ENCODE measurements at places on chromosomes 3 and 15. TPM values are rescaled to one million over a fixed set of nuclear protein-coding genes. Genes with fewer than 3 reads are reported as not detected.
A peak's percentile ranks its signal among the peaks of the same experiment; 100 is the strongest.

- no peak for DNase-seq
Observed at GRCh38 chr3:111824351-111824750, 34.7 kb upstream of the PHLDB2 start.

DNA sequence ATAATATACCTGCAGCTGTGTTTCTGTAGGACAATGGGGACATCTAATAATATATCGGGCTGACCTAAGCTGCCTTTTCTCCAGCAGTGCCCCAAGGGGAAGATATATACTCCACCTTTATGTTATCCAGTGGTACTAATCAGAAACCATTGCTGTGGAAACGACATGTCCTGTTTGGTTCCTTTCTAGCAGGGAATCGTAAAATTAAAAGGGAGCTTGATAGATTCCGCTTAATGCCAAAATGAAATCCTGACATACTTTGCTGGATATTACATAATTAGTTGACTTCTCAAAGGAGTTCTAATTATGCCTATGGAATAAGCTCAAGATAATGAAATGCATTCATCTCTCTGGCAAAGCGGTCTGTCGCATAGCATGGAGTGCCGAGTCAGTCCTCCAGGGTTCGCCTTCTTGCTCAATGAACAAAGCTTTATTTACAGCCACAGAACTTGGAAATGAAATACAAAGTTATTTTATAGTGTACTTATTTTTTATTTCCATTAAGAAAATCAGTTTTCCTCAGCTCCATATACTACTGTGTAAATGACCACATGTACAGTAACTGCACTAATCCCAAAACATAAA is 262.8 kb downstream of the LRTM1 start:
- no peak for DNase-seq

GRCh38 chr15:61517776-61518175 is 288.7 kb upstream of the RORA start:
- no peak for DNase-seq

DNA sequence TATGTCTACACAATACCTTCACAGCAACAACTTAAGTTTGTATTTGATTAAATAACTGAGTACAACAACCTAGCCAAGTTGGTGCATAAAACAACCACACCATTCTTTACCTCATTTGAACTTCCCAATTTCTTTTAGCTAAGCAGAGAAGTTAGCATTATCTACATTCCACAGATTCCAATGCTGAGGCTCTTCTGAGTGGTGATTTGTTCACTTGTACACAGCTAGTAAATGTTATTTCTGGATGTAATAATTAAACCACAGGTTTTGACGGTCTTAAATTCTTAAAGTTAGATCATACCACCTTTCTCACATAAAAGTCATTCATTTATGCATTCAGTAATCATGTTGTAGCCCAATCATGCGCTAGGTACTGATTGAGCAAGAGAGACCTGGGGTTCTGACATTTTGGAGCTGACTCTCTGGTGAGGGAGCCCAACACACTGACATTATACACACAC is 102.5 kb downstream of the SST start:
- DNase-seq = no peak

DNA sequence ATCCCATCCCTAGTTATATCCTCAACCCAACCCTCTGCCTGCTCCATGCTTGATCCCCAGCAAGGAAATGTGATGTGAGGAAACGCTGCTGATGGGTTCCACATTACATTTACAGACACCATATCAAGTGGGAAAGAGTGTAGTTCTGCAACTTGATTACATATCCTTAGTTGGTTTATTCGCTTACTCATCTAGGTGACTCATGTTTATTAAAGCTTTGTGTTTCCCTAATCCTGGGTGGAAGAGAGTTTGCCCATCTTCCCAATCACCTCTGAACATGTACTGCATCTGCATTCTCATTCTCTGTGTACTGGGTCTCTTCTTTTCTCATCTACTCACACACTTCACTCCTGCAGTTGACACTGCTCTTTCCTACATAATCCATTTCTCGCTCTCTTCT is 91.7 kb upstream of the PDZRN3 start:
- no peak for DNase-seq

DNA sequence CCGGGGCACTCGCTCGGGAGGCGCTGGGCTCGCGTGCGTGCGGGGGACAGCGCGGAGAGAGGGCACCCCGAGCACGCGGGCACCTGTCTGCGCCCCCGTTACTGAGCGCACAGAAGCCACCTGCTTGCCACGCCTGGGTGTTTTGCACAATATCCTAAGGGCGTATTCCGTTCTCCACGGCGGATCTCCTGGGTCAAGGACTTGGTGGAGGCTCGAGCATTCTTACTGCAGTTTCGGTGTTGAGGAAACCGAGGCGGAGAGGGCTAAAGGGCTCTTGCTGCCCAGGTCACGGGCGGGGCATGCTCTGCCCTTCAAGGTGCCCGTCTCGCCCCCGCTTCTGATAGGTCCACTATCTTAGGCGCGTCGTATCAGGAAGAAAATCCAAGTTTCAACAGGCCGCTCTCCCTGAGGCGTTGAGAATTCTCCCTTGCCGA is 526 bp downstream of the GPD1L start:
- DNase-seq = peak; percentile 66

- no peak for DNase-seq
Observed at GRCh38 chr3:133899311-133899710, 3.6 kb upstream of the RAB6B start.

DNA sequence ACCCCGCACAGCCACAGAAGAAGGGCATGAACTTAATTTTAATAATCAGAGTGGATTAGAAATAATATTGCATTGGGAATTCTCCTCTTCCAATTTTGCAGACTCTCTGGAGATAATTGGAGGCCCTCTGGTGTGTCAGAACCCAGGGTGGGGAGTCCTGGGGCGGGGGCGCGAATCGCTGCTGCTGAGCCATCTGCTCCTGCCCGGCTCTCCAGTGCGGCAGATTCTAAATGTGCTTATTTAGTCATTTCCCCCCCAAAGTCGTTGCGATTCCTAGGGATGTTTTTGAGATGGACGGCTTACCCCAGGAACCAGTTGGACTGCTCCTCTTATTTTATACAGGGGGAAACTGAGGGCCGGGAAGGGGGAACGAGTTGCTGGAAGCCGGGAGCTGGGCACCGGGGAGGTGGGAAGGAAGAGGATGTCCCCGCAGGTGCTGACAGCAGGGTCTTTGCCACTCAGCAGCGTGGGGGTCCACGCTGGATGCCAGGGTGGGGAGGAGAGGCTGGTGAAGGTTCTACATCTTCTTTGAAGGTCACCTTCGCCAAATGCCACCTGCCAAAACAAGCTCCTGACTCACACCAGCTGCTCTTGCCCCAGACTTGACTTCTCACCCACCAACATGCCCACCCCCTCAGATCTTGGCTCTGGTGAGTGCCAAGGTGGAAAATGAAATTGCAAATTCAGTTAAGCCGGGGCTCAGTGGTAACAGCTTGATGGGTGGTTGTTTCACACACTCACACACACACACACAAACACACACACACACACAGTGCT is 91.3 kb upstream of the PRR23E start:
- no peak for DNase-seq

DNA sequence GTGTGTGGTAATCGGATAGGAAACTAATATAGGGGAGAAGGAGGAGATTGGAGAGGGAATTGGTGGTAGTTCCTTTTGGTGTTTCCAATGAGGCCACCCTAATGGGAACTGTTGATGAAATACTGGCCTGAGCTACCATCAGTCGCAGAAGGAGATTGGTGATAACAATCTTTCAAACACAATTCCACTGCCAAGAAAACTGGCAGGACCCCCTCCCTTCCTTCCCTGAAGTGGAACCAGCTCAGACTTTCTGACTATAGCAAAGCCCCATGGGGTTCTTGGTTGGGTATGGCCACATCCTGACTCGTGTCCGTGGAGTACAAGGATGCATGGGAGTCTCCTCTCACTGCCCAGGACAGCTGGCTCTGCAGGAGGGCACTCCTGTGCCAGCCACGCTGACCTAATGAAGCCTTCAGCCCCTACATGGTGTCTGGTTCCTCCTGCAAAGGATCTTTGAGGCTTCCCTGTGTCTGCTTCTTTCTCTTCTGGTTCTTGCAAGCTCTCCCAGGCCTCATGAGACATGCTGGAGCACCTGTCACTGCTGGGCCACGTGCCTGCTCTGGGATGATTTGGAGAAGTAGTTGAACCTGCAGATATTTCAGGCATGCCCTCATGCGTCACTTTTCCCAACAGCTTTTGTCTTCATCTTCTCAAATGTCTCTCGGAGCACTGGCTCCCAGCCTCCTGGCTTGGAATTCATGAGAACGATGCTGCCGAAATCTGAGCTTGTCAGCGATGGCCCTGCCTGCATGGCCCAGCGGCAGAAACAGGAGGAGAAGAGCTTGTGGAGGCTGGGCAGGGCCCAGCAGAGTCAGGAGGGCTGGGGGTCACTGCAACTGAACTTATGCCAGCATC is 90.0 kb upstream of the ADPGK start:
- peak; percentile 38 for DNase-seq

DNA sequence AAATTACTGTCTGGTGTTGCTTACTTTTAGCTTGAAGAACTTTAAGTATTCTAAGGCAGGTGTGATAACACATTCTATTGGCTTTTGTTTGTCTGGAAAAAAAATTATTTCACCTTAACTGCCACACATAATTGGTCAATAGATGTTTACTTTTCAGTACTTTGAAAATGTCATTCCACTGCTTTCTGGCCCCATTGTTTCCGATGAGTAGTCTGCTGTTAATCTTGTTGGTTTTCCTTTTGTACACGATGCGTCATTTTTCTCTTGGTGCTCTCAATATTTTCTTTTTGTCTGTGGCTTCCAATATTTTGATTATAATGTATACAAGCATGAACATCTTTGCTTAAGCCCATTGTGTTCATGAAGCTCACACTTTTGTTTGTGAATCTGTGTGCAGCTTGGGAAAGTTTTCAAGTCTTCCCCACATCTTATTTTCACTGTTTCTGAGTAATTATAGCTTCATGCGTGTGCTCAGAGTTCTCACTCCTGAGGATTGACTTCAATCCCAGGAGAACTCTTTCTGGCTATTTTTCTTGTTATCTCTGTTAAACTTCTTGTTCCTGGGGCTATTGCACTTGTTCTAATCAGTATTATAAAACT is 664.7 kb downstream of the IGSF11 start:
- DNase-seq = no peak

DNA sequence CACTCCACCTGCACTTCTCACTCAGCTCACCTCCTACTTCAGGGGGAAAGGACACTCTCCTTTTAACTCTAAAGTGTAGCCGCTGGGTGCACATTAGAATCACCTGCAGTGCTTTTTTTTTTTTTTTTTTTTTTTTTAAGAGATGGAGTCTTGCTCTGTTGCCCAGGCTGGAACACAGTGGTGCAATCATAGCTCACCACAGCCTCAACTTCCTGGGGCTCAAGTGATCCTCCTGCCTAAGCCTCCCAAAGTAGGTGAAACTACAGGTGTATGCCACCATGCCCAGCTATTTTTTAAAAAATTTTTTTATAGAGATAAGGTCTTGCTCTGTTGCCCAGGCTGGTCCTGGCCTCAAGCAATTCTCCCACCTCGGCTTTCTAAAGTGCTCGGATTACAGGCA is 20.8 kb downstream of the GRAMD2A start:
- no peak for DNase-seq

DNA sequence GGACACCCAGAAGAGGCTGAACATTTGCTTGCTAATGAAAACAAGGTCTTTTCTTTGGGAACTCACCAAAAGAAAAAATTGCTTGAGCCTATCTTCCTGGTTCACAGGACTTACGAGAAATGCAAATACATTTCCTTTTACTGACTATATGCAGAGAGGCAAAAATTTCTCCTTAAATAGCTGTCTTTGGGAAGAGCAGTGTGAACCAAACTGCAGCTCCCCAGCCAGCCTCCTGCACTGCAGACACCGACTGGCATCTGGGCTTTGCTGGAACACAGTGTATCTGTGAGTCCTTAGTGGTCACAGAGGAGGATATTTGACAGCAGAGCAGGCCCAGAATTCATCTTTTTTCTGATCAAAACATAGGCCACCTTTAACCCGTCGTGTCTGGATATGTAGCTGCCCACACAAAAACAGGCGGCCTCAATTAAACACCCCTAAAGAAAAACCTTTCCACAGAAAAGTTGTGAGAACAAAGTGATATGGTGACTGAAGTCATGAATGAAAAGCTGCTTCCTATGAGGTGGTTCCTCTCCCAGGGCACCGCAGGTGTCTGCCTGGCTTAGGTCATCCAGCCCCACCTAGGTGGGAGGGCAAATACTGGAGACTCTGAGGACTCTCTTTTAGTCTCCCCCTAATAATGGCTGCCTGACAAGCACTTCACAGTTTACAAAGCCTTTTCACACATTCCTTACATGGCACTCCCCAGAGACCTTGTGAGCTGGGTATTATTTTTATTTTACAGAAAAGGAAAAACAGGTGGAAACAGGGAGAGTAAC is 46.1 kb upstream of the TMEM158 start:
- DNase-seq = no peak

- no peak for DNase-seq
Observed at GRCh38 chr15:75360856-75361255, 7.6 kb downstream of the MAN2C1 start.

GRCh38 chr3:98215051-98215450 is 48.6 kb downstream of the OR5H15 start:
- no peak for DNase-seq

DNA sequence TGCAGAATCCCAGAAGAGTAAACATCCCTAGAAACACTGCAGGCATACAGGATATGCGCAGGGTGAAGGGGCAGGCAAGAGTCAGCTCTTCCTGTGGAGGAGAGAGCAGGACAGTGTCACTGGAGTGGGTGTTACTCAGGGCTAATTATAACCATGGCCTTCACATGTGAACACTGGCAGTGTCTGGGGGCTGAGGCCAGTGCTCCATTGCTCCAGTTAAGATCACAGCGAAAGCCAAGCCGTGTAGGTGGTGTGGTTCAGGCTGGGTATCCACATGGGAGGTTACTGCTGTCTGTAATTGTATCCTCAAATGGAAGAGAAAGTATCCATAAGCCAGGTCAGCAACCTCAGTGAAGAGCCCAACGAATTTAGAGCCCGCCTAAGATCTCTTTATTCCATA is 84.6 kb downstream of the MESD start:
- DNase-seq = no peak

- DNase-seq = no peak
Observed at GRCh38 chr15:61130950-61131942, 97.9 kb downstream of the RORA start.

DNA sequence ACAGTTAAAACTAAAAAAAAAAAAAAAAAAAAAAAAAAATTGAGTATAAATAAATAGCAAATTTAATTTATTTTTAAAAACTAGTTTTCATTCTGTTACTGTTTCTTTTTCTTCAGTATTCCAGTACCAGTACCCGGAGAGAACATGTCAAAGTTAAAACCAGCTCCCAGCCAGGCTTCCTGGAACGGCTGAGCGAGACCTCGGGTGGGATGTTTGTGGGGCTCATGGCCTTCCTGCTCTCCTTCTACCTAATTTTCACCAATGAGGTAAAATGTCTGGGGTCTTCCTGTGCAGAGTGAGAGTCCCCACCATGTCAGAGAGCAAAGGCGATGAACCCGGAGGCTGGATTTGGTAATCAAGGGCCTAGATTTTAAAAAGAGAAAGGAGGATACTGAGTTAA is 4.4 kb downstream of the TMEM43 start:
- DNase-seq = no peak

DNA sequence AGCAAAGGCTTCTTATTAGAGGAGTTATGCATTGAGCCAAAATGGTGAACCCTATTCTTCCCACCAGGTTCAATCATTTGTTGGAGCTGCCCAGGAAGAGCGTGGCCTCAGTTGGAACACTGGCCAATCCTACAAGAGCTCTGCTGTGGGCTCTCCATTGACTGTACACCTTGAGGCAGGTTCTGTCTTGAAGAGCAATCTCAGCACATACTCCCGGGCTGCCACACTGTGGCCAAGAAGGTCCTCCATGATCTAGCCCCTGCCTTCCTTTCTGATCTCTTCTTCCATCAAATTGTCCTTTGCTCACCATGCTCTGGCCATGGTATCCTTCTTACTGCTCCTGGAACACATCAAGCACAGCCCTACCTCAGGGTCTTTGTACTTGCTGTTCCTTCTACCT is 5.7 kb upstream of the SUMF1 start:
- DNase-seq = no peak

The AGTR1 gene
- total RNA-seq = not detected

Data from G401 (cell line).